ENCODE measurements at places on chromosomes 12 and 14. TPM values are rescaled to one million over a fixed set of nuclear protein-coding genes. Genes with fewer than 3 reads are reported as not detected.

DNA sequence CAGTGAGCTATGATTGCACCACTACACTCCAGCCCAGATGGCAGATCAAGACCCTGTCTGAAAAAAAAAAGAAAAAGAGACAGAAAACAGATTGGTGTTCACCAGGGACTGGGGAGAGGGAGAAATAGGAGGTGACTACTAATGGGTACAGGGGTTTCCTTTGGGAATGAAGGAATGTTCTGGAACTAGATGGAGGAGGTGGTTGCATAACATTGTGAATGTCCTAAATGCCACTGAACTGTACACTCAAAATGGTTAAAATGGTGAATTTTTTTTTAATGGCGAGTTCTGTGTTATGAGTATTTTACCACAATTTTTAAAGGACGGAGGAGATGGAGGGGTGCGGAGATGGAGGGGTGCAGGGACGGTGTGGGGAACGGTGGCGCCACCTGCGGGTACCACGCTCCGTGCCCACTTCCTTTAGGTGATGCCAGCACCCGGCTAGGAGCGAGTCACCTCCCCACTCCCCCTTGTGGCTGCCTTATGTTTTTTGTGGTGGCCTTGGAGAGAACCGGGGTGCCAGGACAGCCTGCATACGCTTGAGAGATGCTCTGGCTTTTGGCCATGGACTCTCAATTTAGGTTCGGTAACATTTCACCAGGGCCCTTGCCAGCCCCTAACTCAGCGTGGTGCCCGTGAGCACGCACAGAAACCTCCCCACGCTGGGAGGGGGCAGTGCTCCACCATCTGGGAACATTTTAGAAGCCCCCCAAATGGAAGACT is 16.1 kb downstream of the UBC start:
- peaks cover 2% of the 10 kb centered on the region for H3K36me3 ChIP-seq
- H3K27ac ChIP-seq = no peak overlapping the region
- peaks cover 17% of the 10 kb centered on the region for H3K4me1 ChIP-seq
- peak; percentile 86 for DNase-seq
- H3K4me3 ChIP-seq = peak overlapping the region; percentile 6

DNA sequence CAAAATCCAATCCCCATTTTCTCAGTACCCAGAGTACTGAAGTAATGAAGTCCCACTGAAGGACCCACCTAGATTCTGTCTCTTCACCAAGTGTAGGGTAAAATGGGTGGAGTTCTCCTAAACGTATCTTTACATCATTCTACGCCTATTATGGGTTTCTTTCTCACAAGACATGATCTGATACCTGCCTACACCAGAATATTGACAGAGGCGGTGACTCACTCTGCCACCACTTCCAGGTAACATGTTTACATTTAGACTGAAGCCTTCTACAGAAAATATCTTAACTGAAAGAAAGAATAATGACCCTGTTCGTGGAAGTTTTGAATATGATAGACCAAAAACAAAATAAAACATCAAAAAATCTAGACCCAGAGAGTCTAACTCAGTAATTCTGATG is 89.8 kb downstream of the BTG1 start:
- DNase-seq = peak; percentile 85
- H3K36me3 ChIP-seq = peaks cover 45% of the 10 kb centered on the region
- peak overlapping the region; percentile 55 for H3K4me3 ChIP-seq
- peak overlapping the region; percentile 74 for H3K27ac ChIP-seq
- peaks cover 64% of the 10 kb centered on the region for H3K4me1 ChIP-seq
- H3K27me3 ChIP-seq = no peaks in the 10 kb centered on the region

DNA sequence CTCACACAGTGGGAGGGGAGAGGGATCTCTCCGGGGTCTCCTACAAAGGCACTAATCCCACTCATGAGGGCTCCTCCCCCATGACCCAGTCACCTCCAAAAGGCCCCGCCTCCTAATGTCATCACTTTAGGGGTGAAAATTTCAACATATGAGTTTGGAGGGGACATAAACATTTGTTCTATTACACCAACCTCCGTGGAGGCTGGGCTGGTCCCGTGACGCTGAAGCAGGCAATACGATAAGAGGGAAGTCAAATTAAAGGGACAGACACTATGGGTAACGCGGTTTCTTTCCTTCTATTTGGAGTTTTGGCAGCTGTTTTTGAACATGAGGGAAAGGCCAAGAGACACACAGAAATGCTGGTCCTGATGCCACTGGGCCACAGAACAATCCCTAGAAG is 175.7 kb upstream of the VASH1 start:
- peaks cover 2% of the 10 kb centered on the region for H3K27me3 ChIP-seq
- H3K36me3 ChIP-seq = no peaks in the 10 kb centered on the region
- no peak overlapping the region for H3K4me3 ChIP-seq
- no peaks in the 10 kb centered on the region for H3K4me1 ChIP-seq

DNA sequence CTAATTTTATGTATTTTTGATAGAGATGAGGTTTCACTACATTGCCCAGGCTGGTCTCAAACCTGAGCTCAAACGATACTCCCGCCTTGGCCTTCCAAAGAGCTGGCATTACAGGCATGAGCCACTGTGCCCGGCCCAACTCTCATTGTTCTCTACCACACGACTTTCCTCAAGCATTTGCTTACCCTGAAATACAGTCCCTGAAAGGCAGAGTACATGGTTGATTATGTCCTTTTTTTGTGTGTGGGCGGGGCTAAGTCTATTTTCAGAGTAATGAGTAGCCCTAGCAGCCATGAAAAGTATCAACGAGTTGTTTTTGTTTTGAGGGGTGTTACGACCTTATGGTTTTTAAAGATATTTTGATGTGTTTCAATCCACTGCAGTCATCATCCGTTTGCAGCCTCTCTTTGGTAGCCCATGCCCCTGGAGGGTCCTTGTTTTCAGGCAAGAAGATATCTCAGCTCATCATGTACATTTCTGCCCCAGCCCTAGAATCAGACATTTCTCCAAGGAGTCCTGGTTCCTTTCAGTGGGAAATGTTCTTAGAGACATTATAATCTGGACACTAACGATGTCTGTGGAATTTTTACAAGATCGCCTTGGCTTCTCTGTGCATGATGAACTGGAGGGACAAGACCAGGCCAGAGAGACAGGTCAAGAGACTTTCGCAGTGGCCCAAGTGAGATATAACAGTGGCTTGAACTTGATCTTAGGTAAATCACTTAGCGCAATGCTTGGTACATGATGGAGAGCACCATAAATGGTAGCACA is 8.7 kb downstream of the ACACB start:
- H3K4me1 ChIP-seq = no peaks in the 10 kb centered on the region
- no peak overlapping the region for H3K4me3 ChIP-seq
- H3K27ac ChIP-seq = no peak overlapping the region

- H3K4me3 ChIP-seq = no peak overlapping the region
- H3K27ac ChIP-seq = peak overlapping the region; percentile 12
- no peaks in the 10 kb centered on the region for H3K27me3 ChIP-seq
- peaks cover 21% of the 10 kb centered on the region for H3K36me3 ChIP-seq
- DNase-seq = no peak
Measured at GRCh38 chr12:68589194-68589593, 21.5 kb upstream of the RAP1B start.

GRCh38 chr12:1660304-1661187 is 30.3 kb upstream of the ADIPOR2 start:
- H3K36me3 ChIP-seq = no peaks in the 10 kb centered on the region
- peak overlapping the region; percentile 72 for H3K27ac ChIP-seq
- H3K4me1 ChIP-seq = peaks cover 20% of the 10 kb centered on the region

DNA sequence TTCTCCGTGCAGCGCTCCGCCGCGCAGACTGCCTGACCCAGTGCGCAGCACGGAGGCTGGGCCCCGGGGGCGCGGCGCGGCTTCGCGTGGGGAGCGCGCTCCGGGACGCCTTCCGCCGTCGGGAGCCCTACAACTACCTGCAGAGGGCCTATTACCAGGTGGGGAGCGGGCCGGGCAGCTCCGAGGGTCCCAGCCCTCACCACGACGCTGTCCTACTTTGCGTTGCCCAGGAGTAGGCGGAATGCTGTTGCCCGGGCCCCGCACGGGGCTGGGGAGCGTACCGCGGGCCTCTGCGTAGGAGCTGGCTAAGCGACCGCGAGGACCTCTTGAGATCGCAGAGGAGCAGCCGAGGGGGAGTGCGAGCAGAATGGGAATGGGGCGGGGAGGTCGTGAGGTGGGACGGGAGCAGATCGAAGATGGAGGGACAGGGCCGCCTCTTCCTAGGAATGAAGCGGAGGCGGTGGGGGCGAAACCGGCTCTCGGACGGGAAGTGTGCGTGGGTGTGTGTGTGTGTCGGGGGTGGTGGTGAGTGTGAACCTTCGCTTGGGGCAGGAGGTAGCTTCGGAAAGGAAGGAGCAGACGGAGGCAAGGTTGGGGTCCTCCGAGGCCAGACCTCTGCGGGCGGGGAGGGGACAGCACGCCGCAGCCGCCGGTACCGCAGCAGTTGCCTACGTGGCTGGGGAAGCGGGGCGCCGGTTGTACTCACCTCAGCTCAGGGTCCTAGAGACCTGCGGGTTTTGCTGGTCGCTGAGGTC is 751 bp downstream of the P3H3 start:
- H3K27me3 ChIP-seq = peaks cover 50% of the 10 kb centered on the region
- H3K4me1 ChIP-seq = peaks cover 26% of the 10 kb centered on the region
- H3K4me3 ChIP-seq = peak overlapping the region; percentile 92
- peaks cover 2% of the 10 kb centered on the region for H3K36me3 ChIP-seq
- H3K27ac ChIP-seq = peak overlapping the region; percentile 87
- DNase-seq = peak; percentile 82

The HNRNPA1 gene
- 1,892 TPM for total RNA-seq

The LRRC10 gene
- total RNA-seq = not detected

The FAM181A gene
- not detected for total RNA-seq
